ENCODE measurements at places on chromosomes 4 and X.

DNA sequence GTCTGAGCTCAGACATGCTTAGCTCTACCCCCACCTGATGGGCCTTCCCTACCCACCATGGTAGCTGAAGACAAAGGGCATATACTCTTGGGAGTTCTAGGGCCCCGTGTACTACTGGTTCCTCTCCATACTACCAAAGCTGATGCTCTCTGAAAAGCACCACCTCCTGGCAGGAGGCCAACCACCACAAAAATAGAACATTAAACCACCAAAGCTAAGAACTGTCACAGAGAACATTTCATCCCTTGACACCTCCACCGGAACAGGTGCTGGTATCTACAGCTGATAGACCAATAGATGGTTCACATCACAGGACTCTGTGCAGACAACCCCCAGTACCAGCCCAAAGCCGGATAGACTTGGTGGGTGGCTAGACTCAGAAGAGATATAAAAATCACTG lies 13.4 kb downstream of the EDA2R start:
- DNase-seq, result no peak

DNA sequence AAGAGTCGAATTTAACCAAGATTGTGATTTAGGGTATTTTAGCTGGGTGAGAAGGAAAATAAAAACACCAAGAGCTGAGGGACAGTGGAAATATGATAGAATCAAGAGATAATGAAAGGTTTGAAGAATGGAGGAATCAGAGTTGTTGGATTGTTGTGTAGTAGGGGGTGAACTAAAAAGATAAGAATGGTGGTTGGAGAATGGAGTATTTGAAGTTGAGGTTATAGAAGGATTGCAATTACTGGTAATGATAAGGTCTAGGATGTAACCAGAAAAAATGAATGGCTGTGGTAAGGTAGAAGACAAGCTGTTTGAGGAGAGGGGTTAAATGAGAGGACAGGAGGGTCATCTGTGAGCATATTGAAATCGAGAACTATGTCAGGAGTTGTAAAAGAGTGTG lies 4.5 kb downstream of the ABCE1 start:
- DNase-seq, result no peak

DNA sequence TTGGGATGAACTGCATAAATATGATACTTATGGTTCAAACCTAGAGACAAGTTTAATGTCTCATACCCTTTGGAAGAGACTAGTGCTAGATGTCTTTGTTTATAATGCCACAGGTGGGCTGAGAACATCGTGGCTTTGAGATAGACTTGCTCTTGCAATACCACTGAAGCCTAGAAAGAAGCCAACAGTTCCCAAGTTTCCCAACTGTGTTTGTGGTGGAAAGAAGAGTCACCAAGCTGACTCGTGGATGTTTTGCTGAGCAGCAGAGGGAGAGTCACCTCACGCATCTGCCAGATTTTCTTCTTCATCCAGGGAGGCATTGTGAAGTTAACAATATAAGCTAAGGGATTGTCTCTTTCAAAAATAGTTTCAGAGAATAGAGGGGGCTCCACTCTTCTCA lies 1076.2 kb downstream of the C4orf33 start:
- DNase-seq, result no peak

DNA sequence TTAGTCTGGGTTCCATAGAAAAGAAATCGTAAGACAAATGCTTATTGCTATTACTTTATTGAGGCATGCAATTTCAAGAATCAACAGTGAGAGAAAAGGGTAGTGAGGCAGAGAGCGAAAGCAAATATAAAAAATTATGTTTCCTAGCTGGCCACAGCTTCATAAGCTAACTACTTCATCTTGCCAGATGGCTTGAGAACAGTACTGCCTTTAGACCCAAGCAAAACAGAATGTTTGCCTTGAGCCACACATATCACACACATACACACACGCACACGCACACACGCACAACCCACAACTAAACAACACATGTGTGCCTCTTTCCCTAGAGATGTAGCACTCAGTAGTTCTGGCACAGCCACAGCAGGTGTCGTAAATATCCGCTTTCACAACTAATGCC lies 31.6 kb upstream of the NR0B1 start:
- peak; percentile 25 for DNase-seq

DNA sequence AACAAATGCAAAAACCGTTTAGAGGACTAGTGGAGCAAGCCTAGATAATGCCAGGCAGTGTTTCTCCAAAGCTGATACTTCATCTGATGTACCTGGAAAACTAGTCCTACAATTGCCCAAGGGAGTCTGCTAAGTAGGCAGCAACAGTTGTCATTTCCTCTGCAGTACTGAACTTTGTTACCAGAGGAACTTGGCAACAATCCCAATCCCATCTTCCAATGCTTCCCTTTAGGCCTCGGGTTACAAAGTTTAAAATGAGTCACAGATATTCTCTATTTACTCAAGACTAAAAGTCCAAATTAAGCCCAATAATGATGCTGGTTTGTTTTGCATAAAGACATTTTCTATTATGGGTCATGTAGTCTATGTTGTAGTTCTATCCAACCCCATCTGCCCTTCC lies 120.0 kb upstream of the GLRA2 start:
- no peak for DNase-seq

GRCh38 chrX:38649221-38649620 lies 87.9 kb downstream of the TSPAN7 start:
- DNase-seq, result no peak

GRCh38 chrX:47940448-47940847 lies 63.3 kb downstream of the ZNF182 start:
- DNase-seq, result no peak

Data from NCI-H1930 (cell line).